Breast epithelium (tissue), 4 donors: ENCODE measurements at places on chromosomes 4 and X.

DNA sequence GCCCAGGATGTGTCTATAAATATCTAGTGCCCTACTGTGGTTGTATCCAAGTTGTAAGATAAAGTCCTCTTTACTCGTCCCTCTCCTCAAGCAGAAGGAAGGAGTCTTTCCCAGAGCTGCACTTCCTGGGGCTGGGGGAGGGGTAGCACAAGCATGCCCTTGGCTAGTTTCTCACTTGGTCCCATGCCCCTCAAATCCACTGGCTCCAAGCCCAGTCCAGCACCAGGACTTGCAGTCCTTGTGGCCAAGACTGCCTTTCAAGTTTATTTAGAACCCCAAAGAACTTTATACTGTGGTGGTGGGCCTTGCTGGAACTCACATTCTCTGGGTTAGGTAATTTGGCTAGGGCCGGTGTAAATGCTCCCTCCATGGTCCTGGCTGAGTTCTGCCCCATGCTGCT lies 43.2 kb upstream of the SLC10A4 start:
- no peak overlapping the region for H3K27ac ChIP-seq
- no peaks in the 10 kb centered on the region for H3K4me1 ChIP-seq
- no peak overlapping the region for H3K4me3 ChIP-seq
- no peaks in the 10 kb centered on the region for H3K36me3 ChIP-seq

DNA sequence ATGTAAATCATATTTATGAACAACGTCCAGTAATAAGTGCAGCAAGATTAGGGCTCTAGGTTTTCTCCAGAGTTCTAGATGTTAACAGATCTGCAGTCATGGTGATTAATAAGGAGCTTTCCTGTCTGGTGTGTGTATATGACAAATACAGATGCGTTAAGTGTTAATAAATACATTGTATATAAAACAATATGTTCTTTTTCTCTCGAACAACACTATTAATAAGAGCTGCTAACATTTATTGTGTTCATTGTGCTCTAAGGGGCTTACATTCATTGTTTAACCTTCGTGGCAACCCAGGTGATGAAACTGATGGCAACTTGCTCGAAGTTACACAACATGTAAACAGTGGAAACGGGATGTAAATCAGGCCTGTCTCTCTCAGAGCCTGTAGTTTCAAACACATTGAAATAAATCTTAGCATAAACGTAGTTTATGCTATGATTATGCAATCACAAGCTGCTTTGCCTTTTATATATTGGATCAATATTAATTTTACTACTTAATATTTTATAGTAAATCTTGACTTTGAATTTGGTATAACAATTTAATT lies 547 bp upstream of the CLGN start:
- no peaks in the 10 kb centered on the region for H3K36me3 ChIP-seq

- DNase-seq = no peak
- no peaks in the 10 kb centered on the region for H3K36me3 ChIP-seq
- no peak overlapping the region for H3K4me3 ChIP-seq
- H3K27ac ChIP-seq = no peak overlapping the region
- no peaks in the 10 kb centered on the region for H3K27me3 ChIP-seq
- H3K4me1 ChIP-seq = no peaks in the 10 kb centered on the region
Measured at GRCh38 chrX:20061855-20062254, 54.9 kb downstream of the MAP7D2 start.

- H3K27me3 ChIP-seq = no peaks in the 10 kb centered on the region
- DNase-seq = no peak
- H3K4me3 ChIP-seq = no peak overlapping the region
- H3K4me1 ChIP-seq = peaks cover 7% of the 10 kb centered on the region
Measured at GRCh38 chr4:118743867-118744266, 58.7 kb downstream of the METTL14 start.

GRCh38 chr4:182874304-182874751 lies 42.9 kb downstream of the DCTD start:
- no peak for DNase-seq
- H3K27me3 ChIP-seq = no peaks in the 10 kb centered on the region
- H3K36me3 ChIP-seq = no peaks in the 10 kb centered on the region
